ENCODE measurements at places on chromosomes 3 and 15.

DNA sequence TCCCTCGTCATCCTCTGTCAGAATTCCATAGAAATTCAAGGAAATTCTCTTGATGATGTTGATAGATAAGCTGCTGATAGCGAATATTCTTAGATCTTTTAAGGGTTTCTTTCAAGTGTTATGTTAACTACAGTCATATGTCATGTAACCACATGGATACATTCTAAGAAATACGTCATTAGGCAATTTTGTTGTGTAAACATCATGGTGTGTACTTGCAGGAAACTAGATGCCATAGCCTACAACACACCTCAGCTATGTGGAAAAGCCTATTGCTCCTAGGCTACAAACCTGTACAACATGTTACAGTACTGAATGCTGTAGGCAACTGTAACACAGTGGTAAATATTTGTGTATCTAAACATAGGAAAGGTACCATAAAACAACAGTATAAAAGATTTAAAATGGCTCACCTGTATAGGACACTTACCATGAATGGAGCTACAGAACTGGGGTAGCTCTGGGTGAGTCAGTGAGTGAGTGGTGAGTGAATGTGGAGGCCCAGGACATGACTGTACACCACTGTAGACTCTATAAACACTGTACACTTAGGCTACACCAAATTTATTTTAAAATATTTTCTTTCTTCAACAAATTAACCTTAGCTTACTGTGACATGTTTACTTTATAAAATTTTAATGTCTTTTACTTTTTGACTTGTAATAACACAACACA lies 34.6 kb downstream of the GLDN start:
- DNase-seq: no peak

- DNase-seq: no peak
These were observed 28.4 kb upstream of the ARL8B start for GRCh38 chr3:5093731-5094130.

DNA sequence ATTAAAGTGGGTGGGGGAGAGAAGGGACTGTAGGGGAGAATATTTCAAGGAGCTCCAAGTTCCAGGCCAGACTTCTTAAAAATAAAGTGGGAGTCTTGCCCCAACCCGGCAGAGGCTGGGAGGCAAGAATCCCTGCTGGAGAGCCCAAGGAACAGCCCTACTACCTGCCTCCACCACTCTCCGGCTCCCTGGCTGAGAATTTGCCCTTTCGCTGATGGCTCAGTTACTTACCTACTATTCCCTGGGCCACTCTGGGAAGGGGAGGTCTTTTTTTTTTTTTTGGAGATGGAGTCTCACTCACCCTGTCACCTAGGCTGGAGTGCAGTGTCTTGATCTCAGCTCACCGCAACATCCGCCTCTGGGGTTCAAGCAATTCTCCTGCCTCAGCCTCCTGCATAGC lies 15.5 kb downstream of the MYL3 start:
- no peak for DNase-seq

GRCh38 chr15:76999996-77000395 lies 5.1 kb downstream of the PSTPIP1 start:
- no peak for DNase-seq

- DNase-seq: no peak
These were observed 7.3 kb downstream of the GTF2E1 start for GRCh38 chr3:120749843-120750242.

DNA sequence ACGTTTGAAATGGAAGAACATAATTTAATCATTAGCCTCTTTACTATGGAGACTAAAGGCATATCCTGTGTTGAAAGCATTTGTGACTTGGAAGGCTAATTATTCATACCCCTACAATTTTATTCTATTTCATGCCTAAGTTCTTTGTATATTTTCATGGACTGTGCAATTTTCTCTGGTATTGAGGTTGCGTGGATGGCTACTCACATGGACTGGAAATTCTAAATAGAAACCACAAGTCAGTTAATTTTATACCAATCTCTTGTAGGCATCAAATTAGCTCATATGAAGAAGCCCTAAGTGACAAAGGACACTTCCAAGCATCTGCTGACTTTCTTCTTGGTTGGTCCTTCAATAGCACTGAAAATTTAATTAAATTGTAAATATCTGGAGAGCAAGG lies 1353.5 kb downstream of the ROBO1 start:
- no peak for DNase-seq

DNA sequence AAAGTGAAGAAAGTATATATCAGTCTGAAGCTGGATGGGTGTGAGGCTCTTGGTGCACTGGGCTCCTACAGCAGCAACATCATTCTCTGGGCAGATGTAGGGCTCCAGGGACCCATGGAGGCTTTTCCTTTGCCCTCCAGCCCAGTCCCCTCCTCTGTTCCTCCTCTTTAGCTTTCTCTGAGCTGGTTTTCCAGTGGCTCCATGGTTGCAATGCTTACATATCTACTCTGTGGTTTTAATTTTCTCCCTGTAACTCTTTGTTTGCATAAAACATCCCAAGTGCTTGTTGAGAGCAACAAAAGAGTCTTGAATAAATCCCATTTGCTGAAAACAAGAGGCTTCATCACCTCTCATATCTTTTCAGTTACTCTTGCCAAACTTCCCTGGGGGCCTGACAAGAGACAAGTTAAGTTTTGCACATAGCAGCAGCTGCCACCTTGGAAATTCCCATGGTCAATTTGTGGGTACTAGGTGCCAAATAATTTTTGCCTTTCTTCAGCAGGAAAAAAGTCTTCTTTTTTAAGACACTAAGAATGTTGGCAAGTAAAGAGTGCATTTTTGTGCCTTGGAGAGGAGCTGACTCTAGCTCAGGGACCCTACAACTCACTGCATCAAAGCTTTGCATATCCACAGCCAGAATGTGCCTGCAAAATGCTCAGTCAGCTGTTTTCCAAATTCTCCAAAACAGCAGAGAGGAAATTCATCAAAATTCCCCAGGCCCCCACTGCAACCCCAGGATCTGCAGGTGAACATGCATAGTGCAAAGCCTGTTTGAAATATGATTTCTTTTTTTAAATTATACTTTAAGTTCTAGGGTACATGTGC lies 41.9 kb downstream of the COLQ start:
- DNase-seq: no peak

DNA sequence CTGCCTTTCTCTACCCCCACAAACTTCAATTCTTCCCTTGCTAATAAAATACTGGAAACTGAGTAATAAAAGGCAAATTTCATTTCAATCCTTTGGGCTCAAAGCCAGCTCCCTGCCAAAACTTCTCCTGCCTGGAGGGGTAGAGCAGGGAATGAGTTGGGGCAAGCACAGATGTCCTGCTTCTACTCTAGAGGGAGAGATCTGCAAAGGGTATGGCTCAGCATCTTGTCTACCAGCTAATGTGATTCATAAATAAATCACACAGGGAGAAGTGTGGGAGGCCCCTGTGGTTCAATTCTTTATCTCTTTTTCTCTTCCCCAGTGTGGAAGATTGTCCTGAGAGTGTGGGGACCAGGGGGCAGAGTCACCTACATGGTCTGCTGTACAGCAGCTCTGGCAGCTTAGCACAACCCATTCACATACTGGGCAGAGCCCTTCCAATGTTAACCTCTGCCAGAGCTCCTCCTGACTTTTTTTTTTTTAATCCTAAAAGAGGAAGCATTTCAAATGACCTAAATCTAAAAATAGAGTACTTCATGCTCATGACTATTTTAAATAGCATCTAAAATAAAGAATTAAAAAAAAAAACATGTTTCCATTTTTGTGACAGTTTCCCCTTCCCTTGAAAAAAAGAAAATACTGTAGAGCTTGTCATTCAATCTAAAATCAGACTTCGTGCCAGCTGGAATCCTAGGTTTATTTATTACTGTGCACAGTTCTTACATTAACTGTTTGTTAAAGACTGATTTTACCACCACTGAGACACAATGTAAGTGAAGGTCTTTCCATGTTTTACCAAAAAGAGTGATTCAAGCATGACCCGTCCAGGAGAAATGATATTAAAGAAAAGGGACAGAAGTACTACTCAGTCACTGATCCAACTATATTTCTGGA lies 1083.7 kb upstream of the CFAP20DC start:
- DNase-seq: no peak

GRCh38 chr3:59578129-59578528 lies 528.3 kb upstream of the CFAP20DC start:
- no peak for DNase-seq

GRCh38 chr15:78448441-78449219 lies 10.6 kb downstream of the IREB2 start:
- no peak for DNase-seq

GRCh38 chr3:110711851-110712516 lies 359.6 kb upstream of the NECTIN3 start:
- no peak for DNase-seq

DNA sequence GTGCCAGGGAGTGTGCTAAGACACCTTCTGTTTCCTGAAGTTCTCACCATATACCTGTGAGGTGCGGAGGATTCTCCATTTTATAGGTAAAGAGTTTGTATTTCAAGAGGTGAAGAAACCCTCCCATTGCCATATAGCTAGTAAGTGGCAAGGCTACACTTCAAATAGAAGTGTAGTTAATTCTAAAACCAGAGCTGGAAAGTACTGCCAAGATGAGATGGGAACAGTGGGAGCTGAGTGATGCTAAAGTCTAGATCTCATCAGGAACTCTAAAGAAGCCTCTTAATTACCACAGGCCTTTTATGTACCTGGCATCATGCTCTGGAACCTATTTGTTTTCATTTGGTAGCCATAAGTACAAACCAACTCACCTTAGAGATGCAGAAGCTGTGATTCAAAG lies 98.6 kb upstream of the NUDT16 start:
- DNase-seq: no peak

- DNase-seq: no peak
These were observed 12.3 kb upstream of the NR1I2 start for GRCh38 chr3:119769394-119770149.
